T-helper 2 cell (primary cell): ENCODE measurements at places on chromosomes 6 and 20.

DNA sequence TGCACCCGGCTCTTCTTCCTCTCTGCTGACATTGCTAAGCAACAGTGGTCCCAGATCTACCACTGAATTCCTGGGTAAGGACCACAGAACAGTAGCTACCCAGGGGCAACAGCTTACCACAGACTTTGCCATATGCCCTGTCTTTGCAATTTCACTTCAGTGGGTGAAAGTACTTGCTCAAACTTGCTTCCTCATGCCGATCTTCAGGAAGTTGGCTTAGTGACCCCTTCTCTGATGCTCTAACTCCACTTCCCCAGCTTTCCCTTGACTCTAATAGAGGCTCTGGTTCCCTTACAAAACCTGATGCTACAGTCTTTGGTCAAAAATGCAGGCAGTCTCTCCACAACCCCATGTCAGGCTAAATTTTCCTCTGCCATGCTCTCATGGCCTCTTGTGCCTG, 3.3 kb upstream of the TAAR5 start:
- DNase-seq, result no peak

- DNase-seq, result no peak
These were observed 527 bp upstream of the DOK5 start for GRCh38 chr20:54474866-54475265.

DNA sequence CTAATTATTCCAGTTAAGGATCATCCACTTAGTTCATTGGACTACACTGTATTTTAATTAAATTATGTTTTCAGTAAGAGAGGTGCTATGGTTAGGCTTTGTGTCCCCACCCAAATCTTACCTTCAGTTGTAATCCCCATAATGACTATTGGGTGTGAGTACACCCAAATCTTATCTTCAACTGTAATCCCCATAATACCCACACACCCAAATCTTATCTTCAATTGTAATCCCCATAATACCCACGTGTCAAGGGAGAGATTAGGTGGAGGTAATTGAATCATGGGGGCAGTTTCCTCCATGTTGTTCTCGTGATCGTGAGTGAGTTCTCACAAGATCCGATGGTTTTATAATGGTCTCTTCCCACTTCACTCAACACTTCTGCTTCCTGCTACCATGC, 208.0 kb upstream of the PHACTR1 start:
- DNase-seq, result no peak

- DNase-seq, result no peak
These were observed 226.9 kb downstream of the DLL1 start for GRCh38 chr6:170063851-170064602.

DNA sequence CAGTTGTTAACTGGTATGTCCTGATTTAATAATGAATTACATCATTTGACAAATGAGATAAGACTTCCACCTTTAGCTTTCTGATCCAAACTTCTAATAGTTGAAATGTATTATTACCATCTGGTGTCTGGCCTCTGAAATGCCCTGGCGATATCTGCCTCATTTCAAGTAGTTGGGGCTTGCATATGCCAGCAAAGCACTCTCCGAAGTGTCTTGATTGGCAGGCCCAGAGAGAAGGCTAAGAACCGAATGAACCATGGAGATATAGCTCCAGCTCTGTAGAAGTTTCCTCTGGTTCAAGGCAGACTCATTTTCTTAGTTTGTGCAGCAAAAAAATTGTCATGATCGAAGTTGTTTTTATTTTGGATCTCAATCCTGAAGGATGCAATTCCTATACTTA, 13.4 kb upstream of the HIVEP2 start:
- no peak for DNase-seq

- DNase-seq, result no peak
These were observed 16.1 kb downstream of the JPH2 start for GRCh38 chr20:44170816-44171410.

GRCh38 chr6:133888929-133889556, at the start of gene TCF21:
TSS of gene TCF21 (plus strand) at chr6:133889113. CDS start at chr6:133889398, 285 bp downstream.
- no peak for DNase-seq

DNA sequence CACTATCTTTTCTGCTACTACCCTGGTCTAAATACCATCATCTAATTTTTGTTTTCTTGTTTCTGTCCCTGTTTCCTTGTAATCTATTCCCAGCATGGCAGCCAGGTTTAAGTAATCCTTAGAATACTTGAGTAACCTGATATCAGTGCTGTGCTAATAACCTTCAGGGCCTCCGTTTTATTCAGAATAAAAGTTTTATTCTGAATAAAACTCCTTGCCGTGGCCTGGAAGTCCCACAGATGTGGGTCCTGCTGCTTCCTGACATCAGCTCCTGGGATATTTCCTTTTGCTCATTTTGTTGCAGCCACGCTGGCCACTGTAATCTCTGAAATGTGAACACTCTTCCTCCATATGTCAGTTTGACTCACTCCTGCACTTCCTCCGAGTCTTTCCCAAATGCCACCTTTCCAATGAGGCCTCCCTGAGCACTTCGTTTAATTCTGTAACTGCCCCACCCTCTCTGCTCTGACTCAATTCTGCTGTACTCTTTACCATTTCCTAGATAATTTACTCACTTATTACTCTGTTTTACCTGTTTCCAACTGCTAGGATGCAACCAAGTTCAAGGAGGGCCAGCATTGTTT, 114.0 kb upstream of the FOXA2 start:
- DNase-seq, result no peak

DNA sequence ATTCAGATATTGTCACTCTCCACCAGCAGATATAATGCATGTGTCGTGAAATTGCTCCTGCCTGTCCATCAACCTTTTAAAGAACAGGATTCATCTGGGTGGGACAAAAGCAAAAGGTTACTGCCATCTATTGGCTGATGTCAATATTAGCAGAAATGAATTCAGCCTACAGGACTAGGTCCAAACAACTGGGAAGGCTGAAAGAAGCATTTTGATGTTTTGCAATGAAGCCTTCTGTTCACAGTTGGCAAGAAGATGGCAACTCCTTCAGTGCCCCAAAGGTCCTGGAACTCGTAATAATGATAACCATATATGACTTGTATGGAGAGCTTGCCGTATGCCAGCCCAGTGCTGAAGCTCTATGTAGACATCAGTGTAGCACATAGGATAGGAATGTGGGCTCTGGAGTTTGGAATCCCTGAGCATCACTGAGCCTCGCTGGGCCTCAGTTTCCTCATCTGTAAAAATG, 7.5 kb downstream of the BCAS1 start:
- peak; percentile 64 for DNase-seq

- no peak for DNase-seq
These were observed 9.8 kb upstream of the TXNDC5 start for GRCh38 chr6:7920425-7920824.

GRCh38 chr6:56837322-56837894, 117.5 kb upstream of the BEND6 start:
- no peak for DNase-seq

DNA sequence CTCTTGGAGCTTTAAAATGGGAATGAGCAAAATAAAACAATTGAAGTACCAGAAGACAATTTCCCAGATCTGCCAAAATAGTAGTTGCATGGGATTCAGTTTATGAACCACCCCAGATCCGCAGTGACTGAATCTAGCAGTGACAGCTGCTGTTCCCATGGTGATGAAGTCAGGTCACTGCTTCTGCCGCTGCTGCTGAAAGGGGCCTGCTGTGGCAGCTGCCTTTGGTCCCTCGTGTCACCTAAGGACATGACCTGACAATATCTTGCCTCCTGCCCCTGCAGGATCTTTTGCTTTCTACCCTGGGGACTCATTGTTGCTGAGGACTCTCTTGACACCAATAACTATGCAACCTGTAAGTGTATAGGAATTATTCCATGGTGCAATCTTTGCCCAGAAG, 34.3 kb upstream of the OGFRL1 start:
- no peak for DNase-seq

DNA sequence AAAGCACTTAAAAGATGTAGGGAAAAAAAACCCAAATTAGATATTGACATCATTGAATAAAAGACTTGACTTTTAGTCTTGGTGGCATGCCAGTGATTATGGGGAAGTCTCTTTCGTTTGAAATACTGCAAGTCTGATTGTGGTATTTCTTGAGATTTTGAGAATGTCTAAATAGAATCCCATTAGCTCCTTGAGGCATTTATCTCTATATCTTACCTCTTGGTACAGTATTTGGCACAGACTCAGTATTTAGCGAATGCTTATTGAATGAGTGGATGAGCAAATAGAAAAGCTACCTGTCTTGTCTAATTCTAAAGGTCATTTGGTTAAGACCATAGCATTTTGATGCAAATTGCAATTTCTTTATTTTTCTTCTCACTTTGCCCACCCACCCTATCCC, 156.5 kb downstream of the TFAP2B start:
- no peak for DNase-seq

- DNase-seq, result peak; percentile 44
These were observed 18.3 kb downstream of the HIVEP2 start for GRCh38 chr6:142926494-142927270.

DNA sequence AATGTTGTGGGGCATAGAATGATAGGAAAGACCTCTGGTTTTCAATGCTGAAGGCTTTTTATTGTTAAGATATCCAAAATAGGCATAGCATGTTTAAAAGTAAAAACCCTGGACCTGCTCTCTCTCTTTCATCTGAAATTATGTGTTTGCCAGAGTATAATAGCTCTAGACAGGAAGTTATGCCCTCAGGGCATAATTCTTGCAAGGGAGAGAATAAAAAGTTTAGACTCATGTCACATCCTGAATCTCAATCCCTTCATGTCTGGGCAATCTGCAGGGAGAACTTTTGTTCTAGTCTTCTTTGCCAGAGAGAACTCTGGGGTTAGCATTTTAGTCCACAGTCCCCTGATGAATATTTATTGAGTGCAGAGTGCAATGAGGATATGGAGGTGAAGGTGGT, 297.3 kb upstream of the FLRT3 start:
- DNase-seq, result no peak
